ENCODE measurements at places on chromosomes 4 and X.

DNA sequence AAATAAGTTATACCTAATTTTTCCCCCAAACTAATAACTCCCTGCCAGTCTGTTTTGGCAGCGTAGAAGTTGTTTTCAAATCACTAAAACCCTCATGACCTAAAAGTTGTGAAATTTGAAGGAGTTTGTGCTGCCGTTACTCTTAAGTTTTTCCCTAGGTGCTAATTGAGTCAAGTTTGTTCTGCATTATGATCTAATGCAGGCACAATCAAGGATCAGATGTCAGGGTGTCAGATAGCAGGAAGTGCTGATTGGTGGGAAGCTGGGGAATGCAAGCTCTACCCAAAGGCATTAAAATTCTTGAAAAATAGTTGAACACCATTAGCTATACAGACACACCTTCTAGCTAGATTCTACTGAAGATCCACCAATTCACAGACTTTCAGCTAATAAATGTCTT is 51.9 kb downstream of the ARX start:
- DNase-seq: no peak

DNA sequence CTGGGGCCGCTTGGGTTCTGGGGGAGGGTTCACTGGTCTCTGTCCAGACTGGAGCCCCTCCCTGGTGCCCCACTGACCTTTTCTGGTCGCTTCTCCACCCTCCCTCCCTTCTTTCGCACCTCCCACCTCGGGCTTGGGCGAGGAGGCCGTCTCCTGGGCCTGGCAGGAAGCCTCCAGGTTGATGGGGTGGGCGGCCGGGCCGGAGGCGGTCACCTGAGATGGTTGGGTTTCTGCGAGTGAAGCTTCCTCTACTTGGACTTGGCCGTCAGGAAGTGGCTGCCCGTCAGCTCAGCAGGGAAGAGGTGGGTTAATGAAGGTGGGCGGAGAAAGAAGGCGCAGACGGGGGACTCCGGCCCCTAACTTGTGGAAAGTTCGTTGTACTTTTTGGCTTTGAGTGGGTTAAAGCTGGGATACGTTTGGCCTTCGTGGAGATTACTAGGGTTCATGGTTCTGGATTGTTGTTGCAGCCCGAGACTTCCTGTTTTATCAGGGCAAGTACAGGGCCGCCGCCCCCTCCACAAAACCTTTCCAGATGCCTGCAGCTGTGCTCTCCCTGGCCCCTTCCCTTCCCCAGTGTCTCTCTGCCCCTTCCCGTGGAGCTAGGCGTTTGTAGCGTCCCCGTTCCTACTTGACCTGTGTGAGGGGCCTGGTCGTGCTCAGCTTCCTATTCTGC is 1.2 kb downstream of the AKAP17A start:
- DNase-seq: no peak

- no peak for DNase-seq
Measured at GRCh38 chr4:86967798-86968197, 33.0 kb downstream of the AFF1 start.

GRCh38 chr4:160426233-160426632 is 1323.4 kb downstream of the RAPGEF2 start:
- DNase-seq: no peak

DNA sequence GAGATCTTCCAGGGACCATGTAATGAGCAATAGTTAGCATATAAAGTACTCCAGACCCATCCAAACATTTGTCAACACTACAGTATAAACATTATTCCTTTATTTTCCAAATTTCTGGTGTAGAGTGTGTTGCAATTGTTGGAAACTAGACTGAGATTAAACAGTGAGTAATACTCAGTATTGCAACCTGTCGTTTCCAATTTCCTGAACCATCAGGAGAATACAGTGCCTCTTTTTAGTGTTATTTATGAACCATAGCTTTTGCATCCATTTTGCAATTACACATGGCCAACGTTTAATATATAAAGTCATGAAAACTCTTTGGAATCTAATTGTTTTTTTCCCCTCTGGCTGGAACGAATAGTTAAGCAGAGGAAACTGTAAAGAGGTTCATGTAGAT is 58.3 kb upstream of the DHRSX start:
- DNase-seq: no peak

DNA sequence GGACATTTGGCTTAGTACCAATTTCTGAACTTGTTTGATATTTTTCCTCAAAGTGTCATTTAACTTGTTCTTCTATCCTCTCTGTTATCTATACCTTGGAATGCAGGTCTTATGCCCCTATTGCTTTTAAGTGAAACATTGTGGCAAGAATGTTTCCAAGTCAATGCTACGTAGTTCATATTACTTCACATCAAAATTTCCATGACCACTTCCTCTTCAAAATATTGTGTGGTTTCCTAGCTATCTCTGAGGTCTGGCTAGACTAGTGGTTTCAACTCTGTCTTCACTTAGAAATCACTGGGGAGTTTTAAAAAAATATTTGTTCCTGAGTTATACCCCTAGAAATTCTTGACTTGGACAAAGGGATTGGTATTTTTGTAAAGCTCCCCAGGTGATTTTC is 20.2 kb upstream of the RASGEF1B start:
- no peak for DNase-seq

All from cortex of kidney (tissue), 1 donor.